ENCODE measurements at places on chromosomes 11 and 22.

DNA sequence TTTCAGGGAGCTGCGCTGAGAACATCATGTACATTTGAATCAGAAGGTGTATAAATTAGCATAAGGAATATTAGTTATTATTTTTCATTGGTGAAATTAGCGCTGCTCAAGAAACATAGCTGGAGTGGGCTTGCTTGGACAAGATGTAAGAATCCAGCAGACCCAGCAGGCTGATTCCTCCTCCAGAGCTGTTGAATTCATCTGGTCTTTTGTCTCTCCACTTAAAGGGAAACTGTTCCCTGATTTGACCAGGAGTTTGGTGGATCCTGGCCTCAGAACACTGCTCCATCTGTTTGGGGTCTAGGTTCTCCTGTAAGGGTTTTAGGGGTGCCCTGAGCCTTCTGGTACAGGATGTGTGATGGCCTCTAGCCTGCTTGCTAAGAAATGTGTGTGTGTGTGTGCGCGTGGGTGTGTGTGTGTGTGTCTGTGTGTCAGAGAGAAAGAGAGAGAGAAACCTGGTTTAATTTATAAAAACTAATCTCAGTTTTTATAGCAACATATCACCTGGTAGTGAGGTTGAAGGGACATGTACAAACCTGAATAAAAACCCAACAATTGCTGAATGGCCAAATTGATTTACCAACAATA, 8.3 kb upstream of the SORL1 start:
- DNase-seq: no peak

GRCh38 chr11:103928040-103928801, 108.2 kb upstream of the DDI1 start:
- peak; percentile 51 for DNase-seq

- DNase-seq: no peak
These were observed 10.3 kb downstream of the EIF4G2 start for GRCh38 chr11:10798330-10798928.

DNA sequence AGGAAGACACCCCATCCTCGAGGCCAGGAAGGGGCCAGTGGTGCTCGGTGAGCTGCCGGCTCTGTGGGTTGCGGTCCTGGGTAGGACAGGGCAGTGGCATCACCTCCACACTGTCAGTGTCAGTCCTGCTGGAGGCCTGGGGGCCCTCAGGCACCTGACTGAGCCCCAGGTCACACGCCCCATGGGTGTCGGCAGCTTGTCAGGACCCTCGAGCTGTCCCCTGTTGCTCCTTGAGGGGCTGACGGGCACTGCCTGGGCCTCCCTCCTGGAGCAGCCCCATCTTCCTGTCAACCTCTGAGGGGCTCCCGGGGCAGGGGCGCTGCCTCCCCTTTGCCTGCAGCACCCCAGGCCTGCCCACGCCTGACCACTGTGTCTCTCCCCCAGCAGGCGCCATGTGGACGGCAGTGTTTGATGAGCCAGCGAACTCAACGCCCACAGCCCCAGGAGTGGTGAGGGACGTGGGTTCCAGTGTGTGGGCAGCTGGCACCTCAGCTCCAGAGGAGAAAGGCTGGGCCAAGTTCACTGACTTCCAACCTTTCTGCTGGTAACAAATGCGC, 35.4 kb downstream of the SBF1 start:
- DNase-seq: no peak

GRCh38 chr11:6269994-6270393, 10.4 kb downstream of the CCKBR start:
- no peak for DNase-seq

GRCh38 chr22:47171441-47172221, 409.2 kb downstream of the TBC1D22A start:
- DNase-seq: no peak

- DNase-seq: no peak
These were observed 9.6 kb downstream of the PTDSS2 start for GRCh38 chr11:459511-460220.

- no peak for DNase-seq
These were observed 84.5 kb downstream of the JRKL start for GRCh38 chr11:96474263-96474662.

GRCh38 chr22:41908411-41909309, 6.2 kb downstream of the SHISA8 start:
- DNase-seq: no peak

DNA sequence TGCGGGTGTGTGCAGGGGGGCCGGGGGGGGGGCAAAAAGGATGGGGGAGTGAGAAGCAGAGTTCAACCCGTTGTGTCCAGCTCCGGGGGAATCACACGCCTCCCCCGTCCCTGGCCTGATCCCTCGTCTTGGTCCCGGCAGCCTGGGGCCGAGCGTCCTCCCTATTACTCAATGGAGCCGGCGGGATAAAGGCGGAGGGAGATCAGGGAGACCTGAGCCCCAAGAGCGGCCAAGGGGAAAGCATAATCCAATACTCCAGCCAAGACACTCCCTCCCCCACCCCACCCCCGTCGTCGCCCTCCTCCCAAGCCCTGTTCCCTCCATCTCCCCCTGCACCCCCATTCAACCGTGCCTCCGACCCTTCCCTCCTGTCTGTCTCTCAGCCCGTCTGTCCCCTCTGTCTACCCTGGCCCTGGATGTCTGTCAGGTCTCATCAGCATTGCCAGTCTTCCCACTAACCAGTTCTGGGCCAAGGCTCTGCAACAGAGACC, 2.6 kb downstream of the PHOX2A start:
- DNase-seq: no peak

DNA sequence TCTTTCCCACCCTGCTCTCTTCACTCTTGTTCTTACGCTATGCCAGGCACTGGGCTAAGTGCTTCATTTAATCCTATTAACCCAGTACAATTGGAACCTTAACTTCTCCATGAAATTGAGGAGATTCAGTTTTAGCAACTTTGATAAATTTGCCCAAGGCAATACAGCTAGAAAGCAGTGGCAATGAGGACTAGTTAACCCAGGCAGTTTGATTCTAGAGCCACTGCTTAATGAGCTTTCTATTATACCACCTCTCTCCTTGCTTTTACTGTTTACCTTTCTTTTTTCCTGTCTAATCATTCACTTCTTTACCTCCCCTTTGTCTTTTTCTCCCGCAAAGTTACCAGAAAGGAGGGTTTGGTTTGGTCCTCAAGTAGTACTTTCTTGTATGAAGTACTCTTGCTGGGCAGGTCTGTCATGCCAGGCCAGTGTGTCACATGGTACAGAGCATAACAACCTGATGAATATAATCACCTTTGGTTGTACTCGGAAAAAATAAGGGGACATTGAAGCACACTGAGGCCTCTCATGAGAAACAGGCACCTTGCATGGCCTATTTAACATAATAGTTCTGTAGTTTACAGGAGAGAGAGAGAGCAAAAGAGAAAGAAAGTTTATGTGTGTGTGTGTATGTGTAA, 70.6 kb downstream of the PDHX start:
- DNase-seq: no peak

GRCh38 chr11:65116370-65117205, 913 bp downstream of the ZNHIT2 start:
- DNase-seq: peak; percentile 52

- peak; percentile 40 for DNase-seq
These were observed 460.9 kb upstream of the KIRREL3 start for GRCh38 chr11:127461241-127462064.

DNA sequence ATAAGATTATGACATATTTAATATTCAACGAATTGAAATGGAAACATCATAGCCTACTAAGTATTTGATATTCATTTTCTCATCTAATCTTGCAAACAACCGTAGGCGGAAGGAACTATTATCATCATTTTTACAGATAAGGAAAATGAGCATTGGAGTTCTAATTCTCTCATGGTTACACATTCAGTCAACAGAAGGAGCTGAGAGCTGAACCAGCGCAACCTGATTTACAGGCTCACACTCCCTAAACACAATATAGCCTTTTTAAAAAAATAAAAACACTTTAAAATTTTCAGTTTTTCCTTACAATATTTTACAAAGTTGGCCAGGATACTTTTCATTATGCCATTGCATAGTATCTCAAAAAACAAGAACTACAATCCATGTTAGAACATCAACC, 74.8 kb downstream of the APOL5 start:
- DNase-seq: no peak

- no peak for DNase-seq
These were observed 789 bp upstream of the CBX7 start for GRCh38 chr22:39153220-39153717.

GRCh38 chr22:27504360-27505253, 296.9 kb downstream of the MN1 start:
- no peak for DNase-seq

Measured in mesendoderm (in vitro differentiated cells).